ENCODE measurements at places on chromosomes 13 and 19.
A peak's percentile ranks its signal among the peaks of the same experiment; 100 is the strongest.

DNA sequence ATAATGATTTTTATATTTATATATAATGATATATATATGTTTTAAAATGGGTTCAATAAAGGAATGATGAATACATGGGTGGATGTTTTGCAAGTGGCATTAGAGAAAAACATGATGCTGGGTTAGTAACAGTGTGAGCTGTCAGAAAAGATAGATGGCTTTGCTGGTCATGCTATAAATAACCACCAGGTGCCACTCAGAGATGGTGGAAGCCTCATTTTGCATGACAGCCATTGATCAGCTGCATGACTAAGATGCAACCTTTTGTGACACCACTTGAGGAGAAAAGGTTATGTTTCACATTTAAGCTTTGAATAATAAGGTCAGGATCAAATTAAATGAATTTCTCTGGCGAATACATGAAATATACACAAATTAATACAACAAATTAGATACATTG lies 737.7 kb downstream of the PCDH9 start:
- DNase-seq, result no peak

GRCh38 chr13:97883396-97883795 lies 70.1 kb upstream of the IPO5 start:
- DNase-seq, result no peak

DNA sequence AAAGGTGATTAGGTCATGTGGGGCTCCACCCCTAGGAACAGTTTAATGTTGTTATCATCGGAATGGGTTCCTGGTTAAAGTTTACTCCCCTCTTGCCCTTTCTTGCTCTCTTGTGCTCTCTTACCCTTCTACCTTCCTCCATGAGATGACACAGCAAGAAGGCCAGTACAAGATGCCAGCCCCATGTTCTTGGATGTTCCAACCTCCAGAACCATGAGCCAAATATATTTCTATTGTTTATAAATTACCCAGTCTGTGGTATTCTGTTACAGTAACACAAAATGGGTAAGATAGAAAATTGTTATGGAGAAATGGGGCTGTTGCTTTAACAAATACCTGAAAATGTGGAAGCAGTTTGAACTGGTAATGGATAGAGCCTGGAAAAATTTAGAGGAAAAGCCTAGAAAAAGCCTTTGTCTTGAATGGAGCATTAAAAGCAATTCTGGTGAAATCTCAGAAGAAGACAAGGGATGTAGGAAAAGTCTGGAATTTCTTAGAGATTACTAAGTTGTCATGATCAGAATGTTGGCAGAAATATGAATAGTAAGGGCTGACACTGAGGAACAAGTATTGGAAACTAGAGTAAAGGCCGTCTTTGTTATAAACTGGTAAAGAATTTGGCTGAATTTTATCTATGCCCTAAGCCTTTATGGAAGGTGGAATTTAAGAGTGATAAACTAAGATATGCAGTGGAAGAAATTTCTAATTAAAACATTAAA lies 53.5 kb upstream of the TSC22D1 start:
- no peak for DNase-seq

GRCh38 chr19:4700693-4700970 lies 23.0 kb downstream of the DPP9 start:
- no peak for DNase-seq

GRCh38 chr13:95356916-95357315 lies 55.7 kb upstream of the ABCC4 start:
- DNase-seq, result no peak

GRCh38 chr19:38711726-38712153 lies 32.5 kb downstream of the CAPN12 start:
- no peak for DNase-seq

DNA sequence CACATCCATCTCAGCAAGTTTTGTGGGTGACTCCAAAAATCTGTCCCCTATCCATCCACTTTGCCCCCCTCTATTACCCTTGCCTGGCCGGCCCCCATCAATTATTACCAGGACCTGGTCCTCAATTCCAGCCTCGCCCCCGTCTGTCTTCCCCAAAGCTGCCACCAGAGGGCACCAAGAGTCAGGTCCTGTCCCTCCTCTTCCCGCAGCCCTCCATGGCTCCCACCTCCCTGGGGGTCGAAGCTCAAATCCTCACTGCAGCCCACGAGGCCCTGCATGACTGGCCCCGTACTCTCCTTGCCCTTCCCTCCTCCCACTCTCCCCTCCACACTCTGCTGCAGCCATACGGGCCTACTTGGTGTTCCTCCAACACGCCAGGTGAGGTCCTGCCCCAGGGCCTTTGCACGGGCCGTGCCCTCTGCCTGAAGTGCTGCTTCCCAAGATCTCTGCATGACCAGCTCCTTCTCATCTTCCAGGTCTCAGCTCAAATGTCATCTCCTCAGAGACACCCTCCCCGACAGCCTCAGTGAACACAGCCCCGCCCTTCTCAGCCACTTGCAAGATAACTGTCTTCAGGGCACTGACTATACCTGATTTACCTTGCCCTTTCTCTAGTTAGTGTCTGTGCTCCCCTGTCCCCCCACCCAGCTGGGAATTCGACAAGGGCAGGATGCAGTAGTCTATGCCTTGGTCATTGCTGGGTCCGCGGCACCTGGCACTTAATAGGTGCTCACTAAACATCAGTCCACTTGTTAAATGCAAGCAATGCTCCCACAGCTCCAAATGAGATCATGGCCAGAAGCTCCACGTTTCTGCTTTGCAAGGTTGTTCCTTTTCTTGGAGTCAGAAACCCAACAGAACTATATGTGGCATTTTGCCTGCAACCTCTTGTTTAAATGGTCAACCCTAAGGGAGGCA lies 16.8 kb upstream of the SEMA6B start:
- DNase-seq, result peak; percentile 33

GRCh38 chr13:55013051-55013450 lies 1984.4 kb downstream of the OLFM4 start:
- no peak for DNase-seq

- no peak for DNase-seq
Measured at GRCh38 chr13:21871382-21871781, 200.5 kb downstream of the FGF9 start.

DNA sequence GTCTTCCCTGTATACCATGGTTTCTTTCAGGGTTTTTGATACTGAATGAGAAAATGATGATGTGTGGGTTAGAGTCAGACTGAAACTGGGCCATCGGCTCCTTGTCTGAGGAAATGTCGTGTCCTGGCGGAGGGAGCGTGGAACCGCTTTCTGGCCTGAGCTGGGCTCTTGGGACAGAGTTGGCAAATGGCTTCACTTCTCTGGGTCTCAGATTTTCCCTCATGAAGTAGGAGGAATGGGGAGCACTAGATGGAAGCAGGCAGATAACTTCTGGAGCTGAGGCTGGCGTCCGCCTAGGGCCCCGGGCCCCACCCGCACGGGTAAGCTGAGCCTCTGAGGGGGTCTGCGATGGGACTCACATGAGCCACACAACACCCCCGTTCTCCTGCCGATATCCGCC lies 133.3 kb upstream of the WASF3 start:
- DNase-seq, result no peak

- DNase-seq, result no peak
Measured at GRCh38 chr13:113557013-113557412, 27.5 kb upstream of the TFDP1 start.

DNA sequence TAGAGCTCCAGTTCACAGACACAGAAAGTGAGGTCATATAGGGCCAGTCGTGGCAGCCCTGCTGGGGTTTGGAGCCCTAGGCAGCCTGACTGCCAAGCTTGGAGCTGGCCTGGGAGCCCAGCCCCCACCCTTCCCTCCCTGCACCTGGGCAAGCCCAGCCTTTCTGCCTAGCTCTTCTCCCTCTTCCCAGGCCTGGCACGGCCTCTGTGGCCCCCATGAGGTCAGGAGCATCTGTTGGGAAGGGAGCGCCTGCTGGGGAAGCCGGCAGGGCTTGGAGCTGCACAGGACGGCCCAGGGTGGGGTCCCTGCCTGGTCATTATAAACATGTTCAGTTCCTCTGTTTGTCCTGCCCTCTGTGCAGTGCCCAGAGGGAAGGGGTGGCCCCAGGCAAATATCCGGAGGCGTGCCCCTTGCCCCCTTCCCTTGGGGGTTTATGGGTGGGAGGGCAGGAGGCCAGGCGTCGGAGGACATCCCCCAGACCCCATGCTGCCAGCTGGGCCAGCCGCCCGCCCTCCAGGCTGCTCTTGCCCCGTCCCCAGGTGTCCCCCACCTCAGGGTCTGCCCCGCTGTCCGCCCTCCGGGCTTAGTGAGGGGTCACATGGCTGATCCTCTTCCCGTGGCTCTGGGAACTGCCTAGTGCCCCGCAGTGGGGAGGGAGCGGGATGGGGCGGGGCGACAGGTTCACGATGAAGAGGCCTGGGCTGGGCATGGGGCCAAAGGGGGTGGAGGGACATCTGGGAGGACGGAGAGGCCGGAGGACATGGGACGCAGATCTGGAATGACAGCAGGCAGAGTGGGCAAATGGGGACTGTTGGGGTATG lies 30.0 kb upstream of the NCCRP1 start:
- DNase-seq, result no peak

DNA sequence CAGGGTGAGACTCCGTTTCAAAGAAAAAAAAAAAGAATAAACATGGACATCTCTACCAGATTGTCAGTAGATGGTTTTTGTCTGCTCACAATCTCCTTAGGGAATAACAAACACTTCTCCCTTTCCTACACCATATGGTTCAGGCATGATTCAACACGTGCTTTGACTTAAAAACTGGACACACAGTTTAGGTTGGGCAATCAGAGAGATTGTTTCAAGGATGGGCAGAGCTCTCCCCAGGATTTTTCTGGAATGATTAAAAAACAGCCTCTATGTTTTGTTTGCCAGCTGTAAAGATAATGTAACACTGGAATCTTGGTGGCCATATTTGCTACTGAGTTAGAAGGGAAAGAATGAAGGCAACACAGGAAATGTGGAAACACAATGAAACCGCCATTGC lies 150.1 kb upstream of the TSC22D1 start:
- no peak for DNase-seq

DNA sequence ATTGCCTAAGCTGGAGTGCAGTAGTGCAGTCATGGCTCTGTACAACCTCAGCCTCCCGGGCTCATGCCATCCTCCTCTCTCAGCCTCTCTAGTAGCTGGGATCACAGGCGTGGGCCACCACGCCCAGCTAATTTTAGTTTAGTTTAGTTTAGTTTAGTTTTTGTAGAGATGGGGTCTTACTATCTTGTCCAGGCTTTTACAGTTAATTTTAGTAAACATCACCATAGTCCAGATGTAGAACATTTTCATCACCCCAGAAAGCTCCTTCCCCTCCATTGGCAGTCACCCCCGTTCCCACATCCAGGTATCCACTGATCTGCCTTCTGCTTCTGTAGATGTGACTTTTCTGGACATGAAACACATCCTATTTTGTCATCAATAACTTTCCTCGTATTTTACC lies 41.1 kb downstream of the DNM2 start:
- DNase-seq, result no peak

- DNase-seq, result no peak
Measured at GRCh38 chr13:66574606-66575005, 655.5 kb downstream of the PCDH9 start.

DNA sequence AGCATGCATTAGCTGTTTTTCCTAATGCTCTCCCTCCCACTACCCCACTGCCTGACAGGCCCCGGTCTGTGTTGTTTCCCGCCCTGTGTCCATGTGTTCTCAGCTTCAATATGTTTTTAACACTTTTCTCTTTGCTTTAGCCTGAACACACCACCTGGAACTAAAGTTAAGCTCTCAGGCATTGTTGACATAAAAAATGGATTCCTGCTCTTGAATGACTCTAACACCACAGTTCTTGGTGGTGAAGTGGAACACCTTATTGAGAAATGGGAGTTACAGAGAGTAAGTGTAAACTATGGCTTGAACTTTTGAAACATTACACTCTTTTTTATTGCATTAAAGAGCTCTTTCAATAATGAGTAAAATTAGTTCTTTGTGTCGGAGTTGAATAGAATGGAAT lies 70.1 kb downstream of the TDRD3 start:
- no peak for DNase-seq

- DNase-seq, result no peak
Measured at GRCh38 chr19:5030136-5030820, 61.4 kb downstream of the KDM4B start.

DNA sequence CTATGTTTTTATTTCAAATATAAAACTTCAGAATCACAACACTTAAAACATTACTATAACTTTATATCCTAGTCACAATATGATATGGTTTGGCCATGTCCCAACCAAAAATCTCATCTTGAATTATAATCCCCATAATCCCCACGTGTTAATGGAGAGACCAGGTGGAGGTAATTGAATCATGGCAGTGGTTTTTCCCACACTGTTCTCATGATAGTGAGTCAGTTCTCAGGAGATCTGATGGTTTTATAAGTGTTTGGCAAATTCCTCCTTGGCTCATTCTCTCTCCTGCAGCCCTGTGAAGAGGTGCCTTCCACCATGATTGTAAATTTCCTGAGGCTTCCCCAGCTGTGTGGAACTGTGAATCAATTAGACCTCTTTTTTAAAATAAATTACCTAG lies 307.6 kb downstream of the SPRY2 start:
- no peak for DNase-seq

DNA sequence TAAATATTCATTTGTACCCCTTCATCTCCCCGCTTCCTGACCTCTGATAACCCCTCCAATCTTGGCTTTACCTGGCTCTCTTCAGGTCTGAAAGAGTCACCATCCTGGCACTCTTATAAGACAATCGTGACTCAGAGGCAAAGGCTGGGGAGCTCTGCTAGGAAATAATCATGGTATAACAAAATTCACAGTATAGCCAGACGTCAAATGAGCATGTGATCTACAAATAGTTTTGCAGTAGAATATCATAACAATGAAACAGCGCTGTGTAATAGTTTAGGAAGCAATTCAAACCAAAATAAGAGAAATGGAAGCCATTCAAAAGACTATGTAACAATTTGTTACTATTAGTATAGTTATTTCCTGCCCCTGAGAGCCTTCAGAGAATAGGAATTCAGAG lies 34.2 kb downstream of the RXFP2 start:
- no peak for DNase-seq

GRCh38 chr19:54462655-54463530 lies 685 bp downstream of the LENG9 start:
- peak; percentile 49 for DNase-seq

- DNase-seq, result no peak
Measured at GRCh38 chr19:2032296-2032941, 16.9 kb upstream of the BTBD2 start.

- no peak for DNase-seq
Measured at GRCh38 chr13:19982447-19983043, 24.0 kb downstream of the ZMYM2 start.

DNA sequence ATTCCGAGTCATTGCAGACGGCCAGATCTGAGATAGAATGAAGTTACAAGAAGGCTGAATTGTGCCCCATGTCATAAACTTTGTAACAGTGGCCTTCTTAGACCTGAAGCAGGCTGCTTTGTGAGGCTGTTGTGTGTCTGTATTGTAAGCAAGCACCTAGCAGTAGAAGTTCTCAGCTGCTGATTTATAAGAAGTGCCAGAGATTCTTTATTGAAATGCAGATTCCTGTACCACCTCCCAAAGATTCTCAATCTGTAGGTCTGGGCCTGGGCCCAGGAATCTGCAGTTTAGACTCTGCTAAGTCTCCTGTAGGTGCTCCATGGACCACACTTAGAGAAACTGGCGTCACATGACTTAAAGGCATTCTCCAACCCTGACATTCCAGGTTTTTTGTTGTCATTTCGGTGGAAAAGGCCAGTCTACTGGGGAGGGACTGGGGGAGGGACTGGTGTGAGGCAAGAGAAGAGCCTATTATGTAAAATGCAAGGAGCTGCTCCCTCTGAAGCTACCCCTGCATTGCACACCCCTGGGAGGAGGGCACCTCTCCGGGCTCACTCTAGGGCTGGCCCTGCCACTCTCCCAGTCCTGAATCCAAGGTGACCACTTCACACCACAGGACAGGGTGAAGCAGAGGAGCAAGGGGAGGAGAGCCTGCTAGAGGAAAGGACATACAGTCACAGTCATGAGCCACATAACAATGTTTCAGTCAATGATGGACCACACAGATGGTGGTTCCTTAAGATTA lies 769 bp upstream of the TMEM272 start:
- no peak for DNase-seq

GRCh38 chr19:39145180-39145953 lies 19.8 kb downstream of the PAK4 start:
- no peak for DNase-seq

All from stimulated activated CD4-positive, alpha-beta T cell treated with anti-CD3 and anti-CD28 coated beads, TNF-alpha, amount 100 ng/mL, for 48 hours (primary cell).